HFF-Myc (cell line): ENCODE measurements at places on chromosomes 5 and 9.

DNA sequence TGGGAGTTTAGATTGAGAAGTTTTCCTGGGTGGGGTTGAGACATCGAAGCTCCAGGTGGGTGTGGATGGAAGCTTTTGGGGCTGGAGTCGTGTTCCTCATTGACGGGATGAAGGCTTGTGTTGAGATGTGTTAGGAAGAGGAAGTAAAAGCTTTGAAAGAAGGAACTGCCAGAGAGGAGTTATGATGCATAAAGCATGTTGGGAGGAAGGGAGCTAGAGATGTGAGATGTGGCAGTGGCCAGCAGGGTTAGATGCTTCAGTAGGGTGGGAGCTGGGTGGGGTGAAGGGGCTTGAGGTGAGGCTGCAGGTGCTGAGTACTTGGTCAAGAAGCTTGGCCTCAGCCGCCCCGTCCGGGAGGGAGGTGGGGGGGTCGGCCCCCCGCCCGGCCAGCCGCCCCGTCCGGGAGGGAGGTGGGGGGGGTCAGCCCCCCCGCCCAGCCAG lies 56.7 kb downstream of the HSPA4 start:
- no peak for DNase-seq

- DNase-seq: no peak
Measured at GRCh38 chr9:108219664-108220063, 636.1 kb downstream of the ACTL7B start.

- DNase-seq: no peak
Measured at GRCh38 chr9:76643399-76644117, 120.7 kb upstream of the PCA3 start.

- DNase-seq: peak; percentile 35
Measured at GRCh38 chr9:113187929-113188595, 33.0 kb downstream of the FKBP15 start.

GRCh38 chr5:57695179-57695578 lies 212.6 kb upstream of the ACTBL2 start:
- DNase-seq: no peak

DNA sequence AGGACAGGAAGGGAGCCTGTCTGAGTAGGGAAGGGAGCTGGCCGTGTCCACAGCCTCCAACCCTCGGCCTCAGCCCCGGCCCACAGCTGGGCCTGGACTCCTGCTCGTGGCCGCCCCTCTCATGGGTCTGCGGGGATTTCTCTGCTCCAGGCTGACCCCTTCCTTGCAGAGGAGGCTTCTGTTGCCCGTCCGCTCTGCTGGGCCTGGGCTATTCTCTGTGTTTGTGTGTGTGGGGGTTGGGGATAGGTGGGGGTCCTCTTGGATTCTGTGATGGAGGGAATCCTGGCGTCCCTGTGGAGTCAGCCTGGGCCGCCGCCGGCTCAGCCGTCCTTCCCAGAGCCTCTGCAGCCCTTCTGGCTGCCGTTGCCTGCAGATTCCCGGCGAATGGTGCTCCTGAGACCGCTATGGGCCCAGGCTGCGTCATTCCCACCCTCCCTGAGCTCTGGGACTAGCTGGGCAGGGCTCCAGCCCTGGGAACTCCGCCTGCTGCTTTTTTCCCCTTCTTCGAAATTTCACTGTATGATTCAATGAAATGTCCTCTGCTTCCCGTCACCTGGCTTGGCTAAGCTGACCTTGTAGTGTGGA lies 64.2 kb downstream of the FGF18 start:
- no peak for DNase-seq

DNA sequence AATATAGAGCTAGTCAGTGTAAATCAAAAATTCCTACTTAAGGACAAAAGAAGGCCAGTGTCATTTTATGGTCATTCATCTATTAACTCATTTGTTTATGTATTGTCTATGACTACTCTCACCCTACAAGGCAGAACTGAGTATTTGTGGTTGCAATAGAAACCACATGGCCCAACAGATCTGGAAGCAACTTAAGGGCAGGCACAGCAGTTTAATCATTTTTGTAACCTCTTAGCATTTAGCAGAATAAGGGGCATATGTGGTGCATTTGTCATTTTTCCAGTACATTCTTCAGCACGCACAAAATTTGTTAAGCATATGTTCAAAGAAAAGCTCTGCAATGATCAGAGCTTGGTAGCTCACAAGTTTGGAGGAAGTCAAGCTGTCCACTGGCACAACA lies 1.1 kb downstream of the FKBP15 start:
- peak; percentile 40 for DNase-seq

GRCh38 chr5:52786391-52786790 lies 1.3 kb upstream of the ITGA1 start:
- DNase-seq: no peak

DNA sequence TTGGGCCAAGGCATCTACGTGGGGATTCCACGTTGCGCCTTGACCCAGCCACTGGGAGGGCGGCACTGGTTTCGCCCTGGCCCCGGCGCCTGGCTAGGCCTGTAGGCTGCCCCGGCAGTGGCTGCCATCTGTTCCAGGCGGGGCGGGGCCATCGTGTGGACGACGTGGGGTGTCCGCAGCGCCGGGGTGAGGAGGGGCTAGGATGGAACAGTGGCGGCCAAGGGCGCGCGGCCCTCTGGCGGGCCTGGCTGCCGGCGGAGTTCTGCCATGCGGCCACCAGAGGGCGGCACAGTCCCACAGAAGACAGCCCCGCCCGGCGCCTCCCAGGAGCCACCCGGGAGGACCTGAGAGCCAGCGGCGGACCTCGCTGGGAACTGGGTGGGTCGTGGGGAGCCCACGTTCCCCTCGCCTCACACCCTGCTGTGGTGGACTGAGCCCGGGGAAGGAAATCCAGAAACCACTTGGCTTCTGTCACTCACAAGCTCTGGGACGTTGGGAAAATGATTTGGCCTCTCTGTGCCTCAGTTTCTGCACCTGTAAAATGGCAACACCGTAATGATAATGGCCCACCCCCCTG lies 22.6 kb upstream of the RAPGEF1 start:
- no peak for DNase-seq

GRCh38 chr9:105055917-105056316 lies 128.0 kb upstream of the ABCA1 start:
- DNase-seq: no peak

DNA sequence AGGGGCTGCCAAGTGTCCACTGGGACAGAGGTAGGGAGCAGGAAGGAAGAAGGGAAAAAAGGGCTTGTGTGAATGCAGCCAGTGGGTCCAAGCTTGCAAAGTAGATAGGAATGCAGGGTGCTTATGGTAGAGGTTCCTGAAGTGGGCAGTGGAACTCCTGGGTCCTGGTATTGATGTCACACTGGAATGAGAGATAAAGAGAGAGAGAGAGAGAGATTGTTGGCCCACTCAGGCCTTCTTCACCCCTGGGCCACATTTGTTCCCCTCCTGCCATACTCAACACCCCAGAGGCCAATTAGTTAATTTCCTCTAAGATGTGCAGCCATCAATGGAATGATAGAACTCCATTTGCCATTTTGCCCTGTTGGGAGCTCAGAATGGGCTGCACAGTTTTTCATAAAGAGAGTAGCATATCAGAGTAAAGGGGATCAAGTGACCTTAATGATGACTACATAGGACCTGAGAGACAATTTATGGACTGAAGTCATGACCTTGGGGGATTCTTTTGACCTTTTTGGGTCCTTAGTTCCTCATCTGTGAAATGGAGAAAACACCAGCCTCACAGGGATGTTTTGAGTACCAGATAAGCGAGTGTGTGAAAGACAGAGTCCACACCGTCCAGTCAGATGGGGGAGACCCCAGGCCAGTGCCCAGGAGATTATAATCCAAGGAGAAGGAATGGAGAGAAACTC lies 52.9 kb downstream of the PPARGC1B start:
- DNase-seq: no peak

DNA sequence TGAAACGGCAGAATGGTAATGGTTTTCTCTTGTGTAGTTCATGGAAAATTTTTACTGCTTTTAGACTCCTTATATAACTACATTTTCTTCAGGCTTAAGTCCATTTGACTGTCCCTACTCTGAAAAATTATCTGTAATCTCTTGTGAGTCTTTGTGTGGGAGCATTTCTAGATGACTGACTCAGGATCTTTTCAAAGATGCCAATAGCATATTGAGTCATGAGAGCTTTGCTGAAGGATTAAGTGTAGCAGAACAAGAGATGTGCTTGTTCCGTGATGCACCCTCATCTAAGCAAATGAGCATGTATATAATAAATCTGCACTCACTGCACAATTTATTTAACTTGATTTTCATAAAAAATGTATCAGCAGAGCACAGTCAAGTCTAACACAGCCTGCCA lies 298.7 kb upstream of the CDH6 start:
- DNase-seq: no peak

GRCh38 chr9:84636436-84636835 lies 33.1 kb upstream of the NTRK2 start:
- DNase-seq: no peak

- no peak for DNase-seq
Measured at GRCh38 chr5:154334406-154335064, 111.3 kb upstream of the SAP30L start.

- peak; percentile 43 for DNase-seq
Measured at GRCh38 chr5:111774525-111774924, 17.5 kb upstream of the NREP start.

GRCh38 chr5:141504216-141504615 lies 15.3 kb downstream of the PCDHGC5 start:
- no peak for DNase-seq

GRCh38 chr9:123251324-123251723 lies 17.1 kb downstream of the STRBP start:
- DNase-seq: no peak

GRCh38 chr5:7668161-7668560 lies 182.8 kb downstream of the CFAP90 start:
- no peak for DNase-seq

GRCh38 chr5:81344736-81345135 lies 43.3 kb downstream of the ZCCHC9 start:
- no peak for DNase-seq

DNA sequence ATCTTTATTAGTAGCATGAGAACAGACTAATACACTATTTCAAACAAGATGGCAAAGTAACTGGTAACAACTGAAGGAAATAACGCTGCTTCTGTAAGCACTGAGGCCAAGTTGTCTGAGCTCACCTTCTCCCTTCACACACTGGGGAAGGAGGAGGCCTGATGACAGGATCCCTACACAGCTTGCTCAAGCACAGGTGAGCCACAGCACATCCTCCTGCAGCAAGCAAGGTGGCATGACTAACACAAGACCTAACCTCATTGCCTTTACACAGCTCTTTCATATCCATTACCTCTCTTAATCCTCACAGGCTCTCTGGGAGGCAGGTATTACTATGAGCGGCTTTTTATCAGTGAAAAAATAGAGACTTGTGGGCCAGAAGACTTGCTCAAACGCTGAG lies 83.3 kb downstream of the ARL15 start:
- no peak for DNase-seq

DNA sequence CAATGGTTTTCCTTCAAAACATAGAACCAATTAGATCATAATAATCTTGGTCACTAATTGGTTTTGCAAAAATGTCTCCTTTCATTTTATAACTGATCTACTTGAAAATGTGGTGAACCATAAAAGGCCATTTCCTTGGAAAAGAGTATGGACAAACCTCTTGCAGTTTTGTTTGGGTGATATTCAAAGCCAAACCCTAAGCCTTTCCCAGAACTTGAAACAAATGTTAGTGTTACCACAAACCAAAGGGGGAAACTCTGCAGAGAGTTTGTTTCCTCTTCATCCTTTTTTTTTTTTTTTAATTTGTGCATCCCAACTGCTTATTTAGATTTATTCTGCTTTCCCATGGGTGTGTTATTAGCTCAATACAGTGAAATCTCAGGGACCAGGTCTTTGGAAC lies 204.4 kb upstream of the ADAMTSL1 start:
- DNase-seq: no peak

- DNase-seq: no peak
Measured at GRCh38 chr5:107268241-107268640, 402.5 kb downstream of the EFNA5 start.

GRCh38 chr5:133741396-133741795 lies 129.1 kb upstream of the FSTL4 start:
- DNase-seq: no peak
